Panc1 (cell line): ENCODE measurements at places on chromosomes 3 and 15. TPM values are rescaled to one million over a fixed set of nuclear protein-coding genes. Genes with fewer than 3 reads are reported as not detected.

DNA sequence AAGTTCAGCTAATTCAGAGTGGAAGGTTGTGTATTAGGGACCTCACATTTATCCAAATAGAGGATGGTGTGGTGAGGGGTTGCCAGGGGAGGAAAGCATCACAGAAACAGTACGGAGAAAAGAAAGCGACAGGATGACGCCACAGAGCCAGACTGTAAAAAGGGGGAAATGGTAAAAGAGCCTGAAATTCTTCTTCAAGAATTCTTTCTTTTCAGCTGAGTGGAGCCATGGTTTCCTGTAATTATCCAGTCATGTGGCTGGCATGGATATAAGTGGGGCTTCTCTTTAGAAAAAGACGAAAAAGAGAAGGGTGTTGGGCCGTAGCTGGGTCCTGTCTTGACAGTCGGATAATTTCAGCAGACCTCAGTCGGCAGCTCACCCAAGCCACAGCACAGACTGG, 24.5 kb upstream of the PSMD6 start:
- no peak for DNase-seq

DNA sequence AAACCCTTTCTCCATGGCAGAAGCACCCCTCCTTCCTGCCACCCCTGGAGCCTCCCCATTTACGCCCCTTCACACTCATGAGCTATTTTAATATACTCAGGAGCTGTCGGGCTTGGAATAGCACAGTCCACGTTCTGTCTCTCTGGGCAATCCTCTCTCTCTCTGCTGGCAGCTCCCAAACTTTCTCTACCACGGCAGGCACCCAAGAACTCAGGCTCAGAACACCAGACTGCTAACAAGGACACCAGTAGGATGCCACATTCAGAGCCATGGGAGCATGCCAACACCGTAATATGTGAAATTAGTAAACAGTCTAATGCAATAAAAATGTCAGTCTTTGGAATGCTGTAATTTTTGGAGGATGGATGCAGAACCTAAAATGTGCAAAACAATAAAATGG, 19.3 kb downstream of the TNFAIP8L3 start:
- no peak for DNase-seq

- no peak for DNase-seq
These were observed 10.0 kb upstream of the INO80 start for GRCh38 chr15:41125931-41126642.

CFAP20DC gene
- 4.0 TPM for total RNA-seq

- DNase-seq, result no peak
These were observed 21.8 kb upstream of the KCNAB1 start for GRCh38 chr3:156098437-156099035.
